ENCODE measurements at places on chromosomes 11 and 22.

GRCh38 chr22:31891366-31892079 is 52.8 kb upstream of the YWHAH start:
- no peak for DNase-seq

DNA sequence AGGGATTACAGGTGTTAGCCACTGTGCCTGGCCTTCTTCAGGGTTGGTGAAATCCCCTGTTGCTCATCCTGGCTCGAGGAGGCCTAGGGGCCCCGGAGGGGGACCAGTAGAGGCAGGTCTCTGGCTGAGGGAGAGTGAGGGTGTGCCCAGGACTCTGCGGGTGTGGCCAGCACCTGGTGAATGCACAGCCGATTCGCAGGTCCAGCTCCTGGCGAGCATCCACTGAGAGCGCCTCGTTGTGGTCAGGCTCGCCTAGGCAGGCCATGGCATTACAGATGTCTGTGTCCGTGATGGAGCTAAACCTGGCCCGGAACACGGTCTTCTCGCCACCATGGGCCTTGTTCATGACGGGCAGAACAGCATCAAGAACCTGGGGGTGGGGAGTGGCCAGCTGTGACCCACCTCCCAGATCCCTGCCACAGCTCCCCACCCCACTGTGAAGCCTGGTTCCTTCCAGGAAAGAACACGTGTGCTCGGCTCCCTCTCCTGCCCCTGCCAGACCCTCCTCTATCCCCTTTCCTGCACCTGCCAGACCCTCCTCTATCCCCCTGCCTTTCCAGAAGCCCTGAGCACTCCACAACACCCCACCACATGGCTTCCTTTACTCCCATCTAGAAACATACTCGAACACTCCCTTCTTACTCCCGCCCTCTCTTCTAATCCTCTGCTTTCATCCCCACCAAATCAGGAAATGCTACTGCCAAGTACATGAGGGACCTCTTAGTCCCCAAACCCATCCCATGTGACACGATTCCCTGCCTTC is 12.4 kb downstream of the TOP3B start:
- DNase-seq, result no peak

DNA sequence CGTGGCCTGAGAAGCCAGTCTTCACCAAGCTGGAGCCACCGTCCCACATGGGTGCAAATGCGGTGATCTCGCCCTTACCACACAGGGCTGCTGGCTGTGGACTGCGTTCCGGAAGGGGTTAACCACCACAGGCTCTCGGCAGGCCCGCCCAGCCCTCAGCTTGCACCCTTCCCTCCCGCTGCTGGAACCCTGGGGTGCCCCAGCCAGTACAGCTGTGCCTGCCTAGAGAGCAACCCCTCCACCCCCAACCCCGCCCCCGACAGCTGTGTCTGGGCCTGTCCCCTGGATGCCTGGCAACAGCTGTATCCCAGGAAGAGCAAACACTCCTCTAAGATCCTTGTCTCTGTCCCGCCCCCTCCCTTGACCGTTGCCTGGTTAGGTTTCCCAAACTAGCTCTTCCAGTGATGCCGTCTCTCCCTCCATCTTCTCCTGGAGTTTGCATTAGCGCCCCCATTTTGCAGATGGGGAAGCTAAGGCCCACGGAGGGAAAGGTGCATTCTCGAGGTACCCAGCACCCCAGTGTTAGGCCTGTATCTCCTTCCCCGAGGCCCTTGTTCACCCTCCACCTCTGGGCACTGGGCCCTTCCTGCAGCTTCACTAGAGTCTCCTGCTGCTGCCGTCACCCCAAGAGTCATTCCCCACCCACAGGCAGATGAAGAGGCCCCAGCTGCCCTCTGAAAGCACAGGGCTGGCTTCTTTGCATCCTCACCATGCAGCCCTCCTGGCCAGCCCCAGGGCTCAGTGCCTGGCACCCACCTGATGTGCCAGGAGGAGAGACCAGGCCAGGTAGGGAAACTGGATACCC is 12.6 kb upstream of the COX8A start:
- DNase-seq, result no peak

GRCh38 chr22:41447435-41448188 is 1.0 kb upstream of the TOB2 start:
- peak; percentile 52 for DNase-seq

GRCh38 chr11:113626736-113627135 is 79.4 kb downstream of the TMPRSS5 start:
- no peak for DNase-seq

DNA sequence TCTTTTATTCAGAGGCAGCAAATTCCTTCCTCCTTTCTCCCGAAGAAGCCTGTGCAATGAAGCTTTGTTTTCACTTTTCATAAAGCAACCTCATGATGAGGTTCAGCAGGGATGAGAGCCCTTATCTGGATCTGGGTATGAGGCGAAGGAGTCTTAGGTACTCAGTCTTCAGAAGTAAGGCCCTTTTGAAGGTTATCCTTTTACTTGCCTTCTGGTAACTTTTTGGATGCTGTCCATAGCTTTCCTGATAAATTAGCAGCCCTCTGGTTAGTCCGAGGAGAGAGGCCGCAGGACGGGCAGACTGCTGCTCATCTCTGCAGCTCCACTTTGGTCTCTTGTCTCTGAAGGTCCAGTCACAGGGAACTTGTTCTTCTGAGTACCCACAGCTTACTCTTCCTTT is 1.1 kb downstream of the TRIM22 start:
- no peak for DNase-seq

DNA sequence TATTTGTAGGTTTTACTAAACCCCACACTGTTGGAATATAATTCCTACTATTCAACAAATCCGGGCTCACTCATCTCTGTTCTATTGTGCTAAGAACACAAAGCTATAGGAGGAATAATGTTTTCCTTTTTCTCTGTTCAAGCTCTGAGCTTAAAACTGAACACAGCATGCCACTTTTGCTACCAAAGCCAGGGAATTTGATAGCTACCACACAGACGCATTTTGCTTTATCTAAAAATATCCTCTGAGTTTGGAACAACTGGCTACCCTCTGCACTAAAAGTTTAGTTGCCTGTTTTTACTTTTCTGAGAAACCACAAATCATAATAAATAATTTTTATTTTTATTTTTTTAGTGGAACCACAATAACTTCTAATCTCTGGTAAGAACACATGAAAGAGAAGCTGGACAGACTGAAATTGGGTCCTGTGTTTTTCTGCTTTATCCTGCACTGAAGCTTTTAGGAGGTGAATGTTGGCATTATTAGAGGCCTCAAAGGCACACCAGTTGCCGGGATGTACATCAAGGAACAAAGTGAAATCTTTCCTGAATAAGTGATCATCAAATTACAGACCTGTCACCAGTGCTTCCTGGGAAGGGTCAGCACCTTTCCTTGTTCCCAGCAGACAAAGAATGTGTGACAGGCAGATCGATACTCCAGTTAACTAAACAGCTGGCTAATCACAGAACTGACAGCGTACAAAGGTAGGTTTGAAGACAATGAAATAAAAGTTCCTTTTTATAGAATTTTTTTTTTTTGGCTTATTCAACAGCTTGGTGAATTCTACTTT is 523.2 kb upstream of the TENM4 start:
- DNase-seq, result no peak

DNA sequence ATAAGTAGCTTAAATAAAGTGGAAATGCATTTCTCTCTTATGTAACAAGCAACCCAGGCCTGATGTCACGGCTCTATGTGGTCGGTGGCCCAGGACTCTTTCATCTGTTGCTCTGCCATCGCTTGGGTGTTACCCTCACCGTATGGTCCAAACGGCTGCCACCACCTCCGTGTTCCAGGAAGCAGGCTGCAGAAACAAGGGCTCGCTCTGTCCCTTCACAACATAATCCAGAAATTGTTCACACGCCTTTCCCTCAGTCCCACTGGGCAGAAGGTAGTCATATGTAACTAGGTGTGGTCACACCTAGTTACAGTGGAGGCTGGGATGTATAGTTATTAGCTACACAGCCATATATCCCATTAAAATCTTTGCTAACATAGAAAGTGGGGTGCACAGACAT is 421.0 kb downstream of the SOX6 start:
- DNase-seq, result no peak

DNA sequence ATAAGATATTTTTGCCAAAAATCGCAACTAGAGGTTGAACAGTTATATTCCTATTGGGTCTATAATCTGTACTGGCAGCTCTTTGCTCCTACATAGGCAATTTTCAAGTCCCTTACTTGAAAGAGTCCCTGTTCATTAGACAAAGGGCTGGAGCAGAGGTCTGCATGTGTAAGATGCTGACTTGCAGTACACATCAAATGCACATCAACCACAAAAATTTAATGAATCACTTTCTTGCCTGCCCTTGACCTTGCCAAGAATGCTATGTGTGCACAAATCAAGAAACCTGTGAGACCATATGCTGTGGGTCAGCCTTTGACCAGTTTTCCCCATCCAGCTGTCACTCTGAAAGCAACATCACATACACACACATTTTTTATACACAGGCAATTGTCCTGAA is 661.5 kb downstream of the LRRC4C start:
- no peak for DNase-seq

DNA sequence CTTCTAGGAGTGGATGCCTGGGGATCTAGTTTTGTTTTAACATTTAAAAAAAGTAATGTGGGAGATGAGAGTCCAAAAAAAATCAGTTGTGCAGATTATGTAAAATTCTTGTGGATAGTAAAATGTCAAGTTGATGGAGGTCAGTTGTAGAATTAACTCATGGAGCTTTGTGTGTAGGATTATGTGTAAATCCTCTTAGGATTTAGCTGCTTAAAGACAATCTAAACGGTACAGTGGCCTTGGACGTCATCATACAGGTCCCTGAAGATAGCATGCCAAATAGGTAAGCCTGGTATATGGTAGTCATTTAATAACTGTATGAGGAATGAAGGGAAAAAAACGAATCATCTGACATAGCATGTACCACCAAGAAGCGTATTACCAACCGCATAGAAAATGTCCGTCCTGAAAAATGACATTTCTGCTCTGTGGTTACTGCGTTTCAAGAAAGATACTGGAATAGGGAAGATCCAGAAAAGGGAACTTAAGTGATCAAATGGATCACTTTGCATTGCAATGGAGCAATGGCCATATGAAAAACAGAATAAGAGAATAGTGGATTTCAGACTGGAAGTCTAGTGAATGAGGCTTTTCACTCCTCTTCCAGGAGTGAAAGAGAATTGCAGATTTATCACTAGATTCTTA is 61.3 kb downstream of the BCL2L13 start:
- no peak for DNase-seq
